Erythroblast (primary cell): ENCODE measurements at places on chromosomes 12 and 14.

GRCh38 chr14:41374092-41374491 lies 232.6 kb upstream of the LRFN5 start:
- no peak for DNase-seq

DNA sequence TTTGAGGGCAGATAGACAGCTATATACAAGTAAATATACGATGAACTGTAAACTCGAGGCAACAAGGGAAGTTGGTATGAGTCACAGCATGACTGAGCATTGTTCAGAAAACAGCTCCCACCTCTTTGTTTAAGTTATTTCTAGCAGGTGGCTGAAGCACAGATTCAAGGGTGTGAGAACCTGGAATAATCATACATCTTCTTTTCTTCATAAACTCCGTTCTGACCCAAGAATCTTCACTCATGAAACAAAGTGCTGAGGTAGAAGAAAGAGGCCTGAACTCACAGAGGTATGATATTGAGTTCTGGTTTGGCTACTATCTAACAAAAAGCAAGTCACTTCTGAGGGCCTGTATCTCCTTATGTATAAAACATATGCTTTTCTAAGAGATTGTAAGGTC lies 364.1 kb upstream of the KITLG start:
- DNase-seq: no peak

DNA sequence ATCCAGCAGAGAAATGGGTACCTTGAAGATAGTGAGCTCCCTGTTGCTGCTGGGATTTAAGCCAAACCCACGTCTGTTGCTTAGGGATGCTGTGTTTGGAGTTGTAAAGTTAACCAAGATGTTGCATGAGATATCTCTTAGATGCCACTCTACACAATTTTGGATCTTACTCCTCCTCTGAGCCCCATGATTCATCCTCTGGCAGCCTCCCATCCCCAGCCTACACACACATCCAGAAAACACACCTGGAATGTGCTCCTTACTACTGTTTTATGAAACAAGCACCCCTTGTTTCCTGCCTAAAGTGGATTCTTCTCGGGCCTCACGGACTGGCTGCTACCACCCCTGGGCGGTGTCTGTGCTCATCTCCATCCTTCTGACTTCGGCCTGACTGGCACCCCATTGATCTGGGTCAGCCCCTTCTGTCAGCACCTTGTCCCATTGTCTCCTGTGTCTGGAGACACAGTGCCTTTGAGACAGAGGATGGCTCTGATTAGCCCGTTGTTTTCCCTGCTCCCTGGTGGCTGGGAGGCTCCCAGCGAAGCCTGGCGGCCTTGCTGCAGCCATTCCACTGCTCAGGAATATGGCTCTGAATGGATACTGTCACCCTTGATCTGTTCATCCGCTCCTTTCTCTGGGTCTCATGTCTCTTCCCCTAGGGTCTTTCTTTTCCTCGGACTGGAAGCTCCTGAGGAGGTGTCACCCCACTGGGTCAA lies 24.3 kb downstream of the TSPAN9 start:
- no peak for DNase-seq

DNA sequence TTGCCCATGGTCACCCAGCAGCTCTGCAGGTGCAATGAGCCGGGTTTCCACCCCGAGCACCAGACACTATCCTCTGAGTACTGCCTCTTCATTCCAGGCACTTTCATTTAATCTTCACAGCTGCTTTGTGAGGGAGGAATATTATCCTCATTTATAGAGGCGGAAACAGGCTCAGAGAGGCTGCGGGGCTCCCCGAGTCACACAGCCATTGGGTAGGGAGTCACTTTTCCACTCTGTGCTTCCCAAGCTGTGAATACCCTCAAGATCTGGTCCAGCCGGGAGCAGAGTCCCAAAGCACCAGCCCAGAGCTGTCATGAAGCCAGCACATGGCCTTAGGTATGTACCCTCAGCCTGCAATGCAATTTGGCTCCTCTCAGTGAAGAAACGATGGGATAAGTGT lies 51.7 kb upstream of the RIN3 start:
- DNase-seq: no peak

GRCh38 chr14:105152794-105153241 lies 15.8 kb downstream of the JAG2 start:
- DNase-seq: no peak

GRCh38 chr12:90909069-90909770 lies 45.8 kb downstream of the CCER1 start:
- peak; percentile 17 for DNase-seq

DNA sequence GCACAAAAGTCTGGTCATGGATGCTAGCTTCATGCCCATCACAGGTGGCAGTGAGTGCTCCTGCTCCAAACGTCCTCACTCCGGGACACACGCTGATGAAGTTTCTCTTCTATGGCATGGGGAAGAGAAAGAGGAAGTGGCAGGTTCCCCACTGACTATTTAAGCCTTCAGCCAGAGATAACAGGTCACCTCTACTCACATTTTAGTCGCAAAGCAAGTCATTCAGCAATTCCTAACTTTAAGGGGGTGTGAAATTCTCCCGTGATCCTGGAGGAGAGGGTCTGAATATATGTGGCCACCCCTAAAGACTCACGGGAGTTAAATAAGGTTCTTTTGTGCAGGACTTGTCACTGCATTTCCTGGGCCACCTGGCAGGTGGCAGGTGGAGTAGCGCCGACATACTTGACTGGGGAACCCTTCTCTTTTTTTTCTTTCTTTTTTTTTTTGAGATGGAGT lies 18.8 kb upstream of the RCOR1 start:
- no peak for DNase-seq

DNA sequence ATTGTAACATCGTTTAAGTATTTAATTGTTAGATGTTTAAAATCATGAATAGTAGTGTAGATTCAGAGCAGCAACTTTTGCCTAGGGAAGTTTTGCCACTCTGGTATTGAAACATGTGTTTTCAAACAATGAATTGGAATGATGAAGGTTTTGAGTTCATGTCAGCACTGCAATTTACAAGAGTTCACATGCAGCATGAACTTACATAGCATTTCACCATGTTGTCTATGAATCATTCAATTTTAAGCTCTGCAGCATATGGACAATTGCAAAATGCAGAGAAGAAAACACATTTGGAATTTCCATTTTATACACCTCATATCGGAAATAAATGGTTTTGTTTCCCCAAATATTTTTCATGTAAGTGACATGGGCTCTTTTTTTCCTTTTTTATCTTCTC lies 170.7 kb upstream of the CDKN3 start:
- no peak for DNase-seq

- peak; percentile 6 for DNase-seq
Observed at GRCh38 chr12:49587174-49587908, 18.1 kb downstream of the FAM186B start.
